CD8-positive, alpha-beta memory T cell (primary cell): ENCODE measurements at places on chromosomes 1 and 21.
A peak's percentile ranks its signal among the peaks of the same experiment; 100 is the strongest.

DNA sequence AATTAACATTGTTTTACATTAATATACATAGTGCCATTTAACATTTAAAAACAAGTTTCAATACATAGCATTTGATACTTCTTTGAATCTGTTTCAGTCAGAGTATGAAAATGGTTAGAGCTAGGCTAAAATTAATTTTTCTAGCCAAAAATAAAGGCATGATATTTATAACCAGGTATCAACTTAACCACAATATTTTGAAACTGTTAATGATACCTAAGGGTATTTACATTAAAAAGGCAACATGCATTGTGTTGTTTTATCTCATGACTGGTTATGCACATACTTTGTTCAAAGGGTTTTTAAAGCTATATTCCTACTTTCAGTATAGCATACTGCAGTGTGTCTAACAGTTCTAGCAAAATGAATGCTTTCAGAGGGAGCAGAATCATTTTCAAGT, 130.0 kb downstream of the HS2ST1 start:
- H3K36me3 ChIP-seq, result no peaks in the 10 kb centered on the region
- no peak for DNase-seq
- H3K27me3 ChIP-seq, result no peaks in the 10 kb centered on the region
- no peak overlapping the region for H3K4me3 ChIP-seq

DNA sequence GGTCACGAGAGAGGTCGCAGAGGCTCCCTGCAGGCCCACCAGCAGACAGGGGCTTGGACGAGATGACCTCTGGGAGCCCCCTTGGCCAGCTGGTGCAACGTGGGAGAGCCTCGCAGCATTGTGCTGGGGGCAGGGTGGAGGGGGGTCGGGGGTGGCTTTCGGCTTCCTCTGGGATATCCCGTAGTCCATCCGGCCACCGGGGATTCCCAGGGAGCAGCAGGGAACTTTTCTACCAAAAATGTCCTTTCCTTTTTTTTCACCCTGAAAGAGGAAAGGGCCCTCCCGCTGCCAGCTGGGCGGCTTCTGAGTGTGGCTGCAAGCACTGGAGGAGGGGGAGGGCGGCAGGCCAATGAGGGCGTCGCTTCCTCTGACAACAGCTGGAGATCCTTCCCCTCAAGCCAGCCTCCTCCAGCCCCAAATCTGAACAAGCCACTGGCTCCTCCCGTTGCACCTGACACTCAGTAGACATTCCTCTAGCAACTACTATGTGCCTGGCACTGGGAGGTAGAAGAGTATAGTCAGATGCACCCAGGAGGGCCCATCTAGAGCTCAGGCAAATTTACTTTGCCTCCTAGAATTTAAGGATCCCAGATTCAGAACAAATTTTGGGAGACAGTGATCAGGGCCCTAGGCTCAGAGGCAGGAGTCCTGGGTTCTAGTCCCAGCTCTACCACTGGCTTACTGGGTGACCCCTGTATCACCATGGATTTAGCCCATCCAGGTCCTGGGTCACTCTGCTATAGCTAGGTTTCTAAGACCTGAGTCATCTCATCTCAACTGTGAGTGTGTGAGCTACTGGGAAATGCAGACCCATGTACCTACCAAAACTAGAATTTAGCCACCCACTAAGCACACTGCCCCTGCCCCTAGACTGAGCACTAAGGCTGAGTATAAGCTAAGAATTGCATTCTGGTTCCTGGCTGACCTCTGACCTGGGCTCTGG, 2.7 kb downstream of the MOB3C start:
- peak; percentile 7 for DNase-seq
- peaks cover 62% of the 10 kb centered on the region for H3K4me1 ChIP-seq
- no peak overlapping the region for H3K27ac ChIP-seq

DNA sequence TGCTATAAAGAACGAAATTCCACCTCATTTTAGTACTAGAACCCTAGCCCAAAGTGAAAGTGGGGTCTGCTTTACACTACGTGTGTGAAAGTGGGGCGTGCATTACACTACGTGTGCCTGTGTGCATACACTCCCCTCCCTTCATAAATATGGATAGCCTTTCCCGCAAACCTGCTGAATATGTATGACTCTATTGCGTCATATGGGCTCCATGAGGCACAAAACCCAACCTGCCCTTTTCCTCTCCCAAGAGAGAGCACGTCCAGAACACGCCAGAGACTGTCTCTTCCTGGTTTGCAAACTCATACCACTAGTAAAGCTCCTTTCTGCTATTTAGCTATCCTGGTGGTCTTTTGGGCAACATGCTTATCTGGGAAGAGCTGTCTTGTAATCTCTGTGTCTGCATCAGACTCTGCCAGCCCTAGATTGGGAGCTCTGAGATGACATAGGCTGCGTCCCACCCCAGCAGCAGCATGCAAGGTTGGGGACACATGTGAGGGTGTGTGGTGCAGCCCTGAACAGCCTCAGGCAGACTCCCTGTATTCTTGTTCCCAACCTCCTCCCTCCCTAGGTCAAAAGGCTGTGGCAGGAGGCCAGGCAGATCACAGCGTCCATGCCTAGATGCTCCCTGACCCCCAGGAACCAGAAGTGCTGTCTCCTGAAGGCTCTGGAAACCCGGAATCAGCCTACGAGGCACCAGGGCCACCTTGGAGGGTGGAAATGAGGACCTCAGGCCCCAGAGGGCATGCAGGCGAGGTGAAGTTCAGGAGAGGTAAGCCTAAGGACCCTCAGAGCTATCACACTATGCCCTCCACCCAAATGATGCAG, 12.3 kb upstream of the PADI1 start:
- no peaks in the 10 kb centered on the region for H3K36me3 ChIP-seq
- no peak overlapping the region for H3K27ac ChIP-seq
- DNase-seq, result no peak
- H3K4me3 ChIP-seq, result no peak overlapping the region

GRCh38 chr1:42931108-42931539, 27.5 kb downstream of the SLC2A1 start:
- H3K4me3 ChIP-seq, result peak overlapping the region; percentile 30
- no peaks in the 10 kb centered on the region for H3K27me3 ChIP-seq
- peak overlapping the region; percentile 77 for H3K27ac ChIP-seq
- H3K4me1 ChIP-seq, result peaks cover 66% of the 10 kb centered on the region

DNA sequence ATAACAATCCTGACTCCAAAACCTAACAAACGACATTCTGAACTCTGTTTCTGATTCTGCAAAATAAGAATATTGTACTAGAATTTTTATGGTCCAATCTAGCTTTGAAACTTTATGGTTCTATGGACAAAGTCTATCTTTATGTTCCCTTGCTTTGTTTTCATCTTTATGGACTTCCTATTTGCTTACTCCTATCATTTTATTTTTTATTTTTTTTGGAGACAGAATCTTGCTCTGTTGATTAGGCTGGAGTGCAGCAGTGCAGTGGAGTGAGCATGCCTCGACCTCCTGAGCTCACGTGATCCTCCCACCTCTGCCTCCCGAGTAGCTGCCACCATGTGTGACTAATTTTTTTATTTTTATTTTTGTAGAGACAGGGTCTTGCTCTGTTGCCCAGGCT, 3.6 kb downstream of the NRAS start:
- no peak overlapping the region for H3K4me3 ChIP-seq
- H3K4me1 ChIP-seq, result peaks cover 21% of the 10 kb centered on the region
- DNase-seq, result no peak
- H3K27ac ChIP-seq, result no peak overlapping the region

GRCh38 chr1:222048094-222048595, 306.3 kb upstream of the DUSP10 start:
- H3K36me3 ChIP-seq, result no peaks in the 10 kb centered on the region
- no peak overlapping the region for H3K27ac ChIP-seq
- H3K4me1 ChIP-seq, result no peaks in the 10 kb centered on the region
- no peak for DNase-seq
- H3K27me3 ChIP-seq, result no peaks in the 10 kb centered on the region
- H3K4me3 ChIP-seq, result no peak overlapping the region

DNA sequence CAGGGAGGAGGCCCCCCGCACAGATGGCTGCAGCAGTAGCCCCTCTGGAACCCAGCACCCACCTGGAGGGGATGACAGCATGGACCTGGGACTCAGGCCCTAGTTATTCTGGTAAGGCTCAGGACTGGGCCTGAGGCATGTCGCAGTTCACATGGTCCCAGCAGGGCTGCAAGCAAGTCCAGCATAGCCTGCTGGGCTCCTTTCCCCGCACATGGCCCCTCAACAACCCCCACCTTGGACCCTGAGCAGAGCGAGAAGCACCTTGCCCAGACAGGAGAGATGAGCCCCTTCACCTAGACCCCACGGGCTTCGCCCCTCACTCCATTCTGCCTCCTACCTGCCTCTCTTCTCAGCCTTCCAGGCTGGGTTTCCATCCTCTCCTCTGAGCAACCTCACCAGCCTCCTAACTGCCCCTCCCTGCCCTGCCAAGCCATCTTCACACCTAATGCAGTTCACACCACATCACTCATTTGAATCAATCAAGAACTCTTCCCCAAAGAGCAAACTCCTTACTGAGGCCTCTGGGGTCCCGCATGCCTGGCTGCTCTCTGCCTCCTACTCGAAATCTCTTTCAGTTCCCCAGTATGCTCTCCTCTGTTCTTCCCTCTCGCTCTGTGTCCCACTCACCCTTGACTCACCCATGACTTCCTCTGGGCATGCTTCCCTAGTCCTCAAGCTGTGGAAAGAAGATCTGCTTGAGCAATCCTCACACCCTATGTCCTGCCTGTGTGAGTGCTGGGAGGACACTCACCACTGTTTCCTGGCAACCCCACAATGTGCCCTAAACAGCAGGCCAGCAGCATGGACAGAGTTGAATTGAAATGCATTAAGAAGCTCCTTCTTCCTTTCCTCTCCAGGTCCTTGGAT, 9.4 kb upstream of the THEMIS2 start:
- DNase-seq, result no peak
- no peaks in the 10 kb centered on the region for H3K36me3 ChIP-seq
- H3K4me3 ChIP-seq, result no peak overlapping the region

- no peaks in the 10 kb centered on the region for H3K4me1 ChIP-seq
- H3K27me3 ChIP-seq, result no peaks in the 10 kb centered on the region
- H3K27ac ChIP-seq, result no peak overlapping the region
- H3K4me3 ChIP-seq, result no peak overlapping the region
- no peak for DNase-seq
Observed at GRCh38 chr1:94596260-94596659, 54.7 kb upstream of the F3 start.

DNA sequence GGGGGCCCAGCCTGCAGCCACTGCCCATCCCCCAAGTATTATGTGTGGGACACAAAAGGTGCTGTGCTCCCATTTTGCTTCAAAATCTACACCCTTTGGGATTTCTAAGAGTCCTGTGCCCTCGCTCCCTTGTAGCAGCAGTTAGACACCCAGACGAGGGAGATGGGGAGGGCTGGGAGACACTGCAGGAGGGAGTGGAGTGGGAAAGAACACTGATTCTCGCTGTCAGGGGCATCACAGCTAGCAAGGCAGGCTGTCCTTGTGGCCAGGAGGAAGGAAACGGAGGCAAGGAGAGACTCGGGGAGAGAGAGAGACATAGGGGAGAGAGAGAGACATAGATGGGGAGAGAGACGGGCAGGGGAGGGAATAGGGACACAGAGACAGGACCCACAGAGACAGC, 38.5 kb downstream of the CSMD2 start:
- no peaks in the 10 kb centered on the region for H3K27me3 ChIP-seq
- no peak overlapping the region for H3K27ac ChIP-seq
- DNase-seq, result no peak
- no peak overlapping the region for H3K4me3 ChIP-seq
- H3K4me1 ChIP-seq, result no peaks in the 10 kb centered on the region

- DNase-seq, result no peak
- no peaks in the 10 kb centered on the region for H3K4me1 ChIP-seq
- H3K27ac ChIP-seq, result no peak overlapping the region
- H3K4me3 ChIP-seq, result no peak overlapping the region
- H3K36me3 ChIP-seq, result no peaks in the 10 kb centered on the region
- H3K27me3 ChIP-seq, result no peaks in the 10 kb centered on the region
Observed at GRCh38 chr1:7108251-7108650, 323.0 kb downstream of the CAMTA1 start.

DNA sequence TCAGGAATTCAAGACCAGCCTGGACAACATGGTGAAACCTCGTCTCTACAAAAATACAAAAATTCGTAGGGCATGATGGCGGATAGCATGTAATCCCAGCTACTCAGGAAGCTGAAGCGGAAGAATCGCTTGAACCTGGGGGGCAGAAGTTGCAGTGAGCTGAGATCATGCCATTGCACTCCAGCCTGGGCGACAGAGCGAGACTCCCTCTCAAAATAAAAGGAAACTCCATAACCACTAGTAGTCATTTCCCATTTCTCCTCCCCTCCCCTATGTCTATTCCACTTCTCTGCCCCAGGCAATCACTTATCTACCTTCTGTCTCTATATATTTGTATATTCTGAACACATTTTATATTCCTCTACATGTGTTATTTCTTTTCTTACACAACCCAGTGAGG, 4.0 kb upstream of the CEP350 start:
- peaks cover 17% of the 10 kb centered on the region for H3K4me1 ChIP-seq
- H3K27me3 ChIP-seq, result no peaks in the 10 kb centered on the region
- DNase-seq, result no peak
- H3K27ac ChIP-seq, result no peak overlapping the region
- no peaks in the 10 kb centered on the region for H3K36me3 ChIP-seq

DNA sequence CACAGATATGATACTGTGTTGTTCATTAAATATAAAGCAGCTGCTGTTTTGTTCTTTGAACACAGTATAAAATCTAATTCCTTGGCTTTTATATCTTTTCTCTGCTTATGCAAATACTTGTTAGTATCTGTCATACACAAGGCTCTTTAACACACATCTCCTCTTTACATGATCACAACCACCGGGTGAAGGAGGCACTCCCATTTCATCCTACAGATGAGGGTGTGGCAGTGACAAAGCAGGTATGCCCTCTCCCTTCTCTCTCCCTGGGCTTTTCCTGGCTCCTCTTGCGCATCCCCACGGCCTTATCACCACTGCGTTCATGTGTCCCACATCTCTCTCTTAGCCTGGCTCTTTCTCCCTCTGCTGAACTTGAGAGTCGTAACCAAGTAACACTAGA, 38.2 kb downstream of the JUN start:
- H3K36me3 ChIP-seq, result no peaks in the 10 kb centered on the region
- no peak for DNase-seq
- no peaks in the 10 kb centered on the region for H3K4me1 ChIP-seq
- no peak overlapping the region for H3K27ac ChIP-seq

GRCh38 chr1:234141006-234141405, 232.2 kb upstream of the COA6 start:
- H3K27ac ChIP-seq, result no peak overlapping the region
- no peaks in the 10 kb centered on the region for H3K36me3 ChIP-seq
- no peaks in the 10 kb centered on the region for H3K27me3 ChIP-seq
- H3K4me3 ChIP-seq, result no peak overlapping the region
- no peaks in the 10 kb centered on the region for H3K4me1 ChIP-seq

- no peak for DNase-seq
- H3K27me3 ChIP-seq, result no peaks in the 10 kb centered on the region
- H3K36me3 ChIP-seq, result no peaks in the 10 kb centered on the region
- H3K4me3 ChIP-seq, result no peak overlapping the region
Observed at GRCh38 chr1:48683839-48684238, 92.9 kb downstream of the BEND5 start.

GRCh38 chr1:26277261-26277661, 2.6 kb upstream of the SH3BGRL3 start:
- DNase-seq, result no peak
- peaks cover 62% of the 10 kb centered on the region for H3K4me1 ChIP-seq
- H3K4me3 ChIP-seq, result no peak overlapping the region
- no peaks in the 10 kb centered on the region for H3K27me3 ChIP-seq
- peak overlapping the region; percentile 54 for H3K27ac ChIP-seq
- peaks cover 14% of the 10 kb centered on the region for H3K36me3 ChIP-seq

- no peak overlapping the region for H3K27ac ChIP-seq
- H3K36me3 ChIP-seq, result no peaks in the 10 kb centered on the region
- H3K27me3 ChIP-seq, result no peaks in the 10 kb centered on the region
- H3K4me3 ChIP-seq, result no peak overlapping the region
- DNase-seq, result no peak
Observed at GRCh38 chr1:199297174-199297573, 658.3 kb downstream of the PTPRC start.
